ENCODE measurements at places on chromosomes 6 and 20.

- DNase-seq = no peak
These were observed 110.5 kb downstream of the VEGFA start for GRCh38 chr6:43880236-43881137.

DNA sequence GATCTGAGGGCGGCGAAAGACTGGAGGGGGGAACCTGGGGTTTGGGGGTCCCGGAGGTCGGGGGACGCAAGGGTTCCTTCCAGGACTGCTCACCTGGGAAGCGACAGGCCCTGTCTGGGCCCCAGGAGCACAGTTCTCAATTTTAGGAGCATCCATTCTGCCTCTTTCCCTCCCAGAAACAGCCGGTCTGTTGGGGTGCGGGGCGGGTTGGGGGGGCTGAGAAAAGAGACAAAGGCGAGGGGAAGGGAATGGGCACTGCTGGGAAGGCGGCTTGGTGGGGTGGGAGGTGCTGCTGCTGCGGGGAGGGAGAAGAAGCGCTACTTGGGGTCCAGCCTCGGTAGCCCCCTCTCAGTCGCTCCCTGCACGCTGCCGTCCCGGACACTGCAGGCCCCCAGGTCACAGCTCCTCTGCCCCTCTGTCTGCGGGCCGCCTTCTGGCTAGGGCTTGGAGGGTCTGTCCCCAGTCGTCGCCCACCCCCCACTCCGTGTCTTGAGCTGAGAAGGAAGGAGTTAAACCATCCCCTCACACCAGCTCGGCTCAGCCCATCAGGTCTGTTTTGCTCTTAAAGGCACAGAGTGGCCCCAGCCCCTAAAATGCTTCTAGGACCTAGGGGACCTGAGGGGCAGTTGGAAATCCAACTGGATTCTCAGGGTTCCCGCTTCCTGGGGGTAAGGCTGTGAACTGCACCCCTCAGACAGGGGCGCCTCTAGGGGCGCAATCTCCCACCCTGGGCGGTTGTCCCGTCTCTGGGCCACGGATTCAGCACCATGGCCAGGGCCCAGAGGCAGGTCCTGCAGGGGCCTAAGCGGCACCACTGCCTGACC lies 690 bp downstream of the GDAP1L1 start:
- no peak for DNase-seq

DNA sequence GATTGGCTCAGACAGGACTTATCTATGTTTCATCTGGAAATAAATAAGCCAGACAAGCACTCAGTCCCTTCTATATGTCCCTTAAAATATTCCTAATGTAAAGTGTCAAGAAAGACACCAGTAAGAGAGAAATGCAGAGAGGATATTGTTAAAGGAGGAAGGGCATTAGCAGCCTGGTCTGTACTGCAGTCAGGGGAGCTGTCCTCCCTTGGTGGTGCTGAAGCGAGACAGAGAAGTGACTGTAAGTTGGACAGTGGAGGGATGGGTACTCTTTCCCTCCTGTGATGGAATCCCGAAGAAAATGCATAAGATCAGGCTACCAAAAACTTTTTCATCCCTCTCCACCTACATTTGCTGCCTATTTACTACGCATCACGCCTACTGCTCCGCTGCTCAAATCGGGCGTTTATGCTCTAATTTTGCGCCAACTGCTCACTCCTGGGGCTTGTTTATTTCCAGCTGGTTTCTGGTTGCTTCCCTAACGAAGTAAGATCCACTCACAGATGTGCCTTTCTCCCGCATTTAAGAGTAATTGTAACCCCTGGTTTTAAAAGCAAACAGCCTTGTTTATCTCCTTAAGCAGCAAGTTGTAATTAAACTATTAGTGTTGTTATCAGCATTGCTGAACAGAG lies 35.2 kb downstream of the PHACTR1 start:
- no peak for DNase-seq

DNA sequence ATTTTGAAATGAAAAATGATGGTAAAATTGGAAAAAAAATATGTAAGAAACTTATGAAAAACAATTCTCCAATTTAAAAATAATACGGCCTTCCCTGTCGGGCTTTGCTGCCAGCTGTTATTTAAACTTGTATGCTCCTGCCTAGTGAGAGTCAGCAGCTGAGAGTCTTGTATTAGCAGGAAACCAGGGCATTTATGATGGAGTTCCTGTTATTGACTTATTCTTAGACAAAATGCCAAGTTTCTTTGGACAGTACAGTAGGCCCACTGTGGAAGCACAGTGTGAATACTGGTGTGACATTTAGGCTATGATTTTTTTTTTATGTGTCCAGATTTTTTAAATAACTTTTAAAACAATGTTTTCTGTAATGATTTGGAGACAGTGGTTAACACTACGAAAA lies 42.1 kb downstream of the GMDS start:
- no peak for DNase-seq

DNA sequence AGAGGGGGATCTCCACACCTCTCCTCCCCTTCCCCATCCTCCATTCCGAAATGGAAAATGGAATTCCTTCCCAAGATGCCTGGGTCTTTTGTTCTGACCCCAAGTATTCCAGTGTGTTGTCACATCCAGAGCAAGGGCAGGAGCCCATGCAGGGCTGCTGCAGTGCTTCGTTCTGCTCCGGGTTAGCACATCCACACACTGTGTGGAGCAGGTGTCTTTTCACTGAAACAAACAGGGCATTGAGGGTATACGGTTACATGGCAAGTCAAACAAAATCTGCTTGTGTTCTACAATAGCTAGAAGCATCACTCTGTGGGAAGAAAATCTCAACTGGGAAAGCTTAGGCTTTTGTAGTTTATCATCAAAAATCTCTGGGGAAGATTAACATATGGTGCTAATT lies 56.9 kb downstream of the LYRM2 start:
- no peak for DNase-seq

DNA sequence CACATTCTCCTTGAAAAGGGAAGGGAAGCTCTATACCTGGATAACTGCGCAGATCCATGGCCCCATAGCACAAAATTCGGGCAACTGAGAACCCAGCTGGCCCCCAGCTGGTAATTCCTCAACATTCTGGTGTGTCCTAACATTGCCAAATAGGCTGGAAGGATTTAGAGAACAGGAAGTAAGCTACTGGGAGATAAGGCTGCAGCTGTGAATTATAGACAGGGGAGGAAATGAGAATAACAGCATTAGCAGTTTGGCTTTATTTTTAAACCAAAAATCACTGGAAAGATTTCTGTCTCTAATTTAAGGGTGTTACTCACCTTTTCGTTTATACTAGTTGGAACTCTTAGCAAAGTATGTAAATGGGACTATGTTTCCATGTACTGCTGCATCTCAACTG lies 97.2 kb downstream of the TULP4 start:
- no peak for DNase-seq

- no peak for DNase-seq
These were observed 922.1 kb downstream of the TFAP2A start for GRCh38 chr6:9492790-9493189.

DNA sequence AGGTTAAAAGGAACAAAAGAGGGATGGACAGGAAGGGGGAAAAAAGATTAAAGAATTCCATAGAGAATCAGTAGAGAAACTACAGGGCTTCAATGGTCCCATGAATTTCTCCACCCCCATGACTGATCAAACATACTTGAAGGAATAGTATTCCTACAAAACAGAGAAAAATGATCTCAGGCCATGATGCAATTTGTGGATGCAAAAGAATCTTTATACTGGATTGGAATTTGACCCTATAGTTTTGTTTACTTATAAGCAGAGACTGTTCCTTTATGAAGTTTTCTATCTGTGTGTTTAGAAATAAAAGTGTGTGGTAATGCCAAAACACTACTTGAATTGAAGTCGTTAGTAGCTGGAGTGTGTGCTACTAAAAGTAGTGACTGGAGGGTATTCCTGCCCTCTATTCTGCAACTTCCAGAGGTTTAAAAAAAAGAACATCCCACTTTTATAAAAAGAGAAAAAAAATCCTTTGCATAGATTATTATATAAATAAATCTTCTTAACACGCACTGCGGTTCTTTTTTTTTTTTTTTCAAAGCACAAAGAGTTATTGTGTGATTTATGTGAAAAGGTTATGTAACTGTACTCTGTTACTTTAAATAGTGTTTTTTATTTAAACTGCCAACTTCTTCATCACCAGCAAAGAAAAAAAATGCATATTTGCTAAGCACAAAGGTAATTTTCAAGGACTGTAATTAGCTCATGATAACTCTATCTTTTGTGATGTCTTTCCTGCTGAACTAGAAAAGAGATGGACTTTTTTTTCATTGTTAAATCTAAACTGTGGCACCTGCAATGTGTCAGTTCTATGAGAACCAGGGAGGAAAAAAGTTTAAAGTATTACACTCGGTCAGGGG lies 214.5 kb upstream of the CITED2 start:
- DNase-seq = no peak

DNA sequence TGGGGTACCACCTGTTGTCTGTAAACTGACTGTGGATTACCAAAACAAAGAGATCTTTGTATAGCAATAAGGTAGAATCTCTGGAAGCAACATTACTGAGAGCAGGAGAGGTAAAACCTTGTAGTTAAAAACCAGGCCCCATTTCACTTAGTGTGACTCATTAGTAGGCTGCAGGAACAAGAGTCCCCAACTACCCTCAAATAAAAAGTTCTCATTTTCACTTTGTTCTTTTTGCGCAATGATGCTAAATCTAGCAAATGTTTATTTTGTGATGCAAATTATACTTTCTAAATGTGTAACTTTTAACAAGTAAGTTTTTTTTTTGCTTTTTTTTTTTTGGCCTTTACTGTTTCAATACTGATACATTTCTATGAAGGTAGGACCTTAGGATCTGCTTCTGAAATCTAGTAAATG lies 67.1 kb downstream of the ESF1 start:
- DNase-seq = no peak

GRCh38 chr20:46933150-46933549 lies 38.5 kb downstream of the EYA2 start:
- DNase-seq = no peak

DNA sequence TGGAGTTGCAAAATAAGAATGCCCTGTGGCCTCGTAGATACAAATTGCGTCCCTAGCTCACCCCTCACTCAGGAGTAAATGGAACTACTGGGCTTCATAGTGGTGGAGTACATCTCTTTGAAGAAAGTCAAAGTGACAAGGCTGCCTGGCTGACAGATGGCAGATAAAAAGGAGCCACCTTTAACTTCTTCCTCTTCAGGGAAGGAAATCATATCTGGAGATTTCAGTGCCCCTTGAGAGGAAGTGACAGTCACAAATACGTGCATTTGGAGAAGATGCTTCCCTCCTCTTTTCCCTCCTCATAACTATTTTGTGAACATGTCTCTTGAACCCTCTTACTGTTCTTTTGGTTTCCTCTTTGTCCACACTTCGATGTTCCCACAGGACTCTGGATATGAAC lies 43.2 kb downstream of the PPP1R3G start:
- DNase-seq = no peak

DNA sequence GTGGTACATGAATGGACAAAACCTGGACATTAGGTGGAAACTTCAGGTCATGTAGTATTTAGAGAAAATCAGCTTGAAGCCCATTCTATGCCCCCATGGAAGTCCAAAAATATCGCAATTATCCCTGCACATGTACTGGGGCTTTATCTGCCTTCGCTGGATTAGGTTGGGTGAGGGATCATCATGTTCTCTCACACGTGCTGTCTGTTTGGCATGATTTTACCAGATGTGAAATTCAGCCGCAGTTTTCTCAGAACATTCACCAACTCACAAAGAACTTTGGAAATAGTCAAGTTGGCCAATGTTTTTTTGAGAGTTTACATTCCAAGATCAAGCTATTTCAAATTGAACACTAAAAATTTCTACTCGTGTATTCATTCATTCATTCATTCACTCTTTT lies 459.8 kb upstream of the CITED2 start:
- DNase-seq = no peak

DNA sequence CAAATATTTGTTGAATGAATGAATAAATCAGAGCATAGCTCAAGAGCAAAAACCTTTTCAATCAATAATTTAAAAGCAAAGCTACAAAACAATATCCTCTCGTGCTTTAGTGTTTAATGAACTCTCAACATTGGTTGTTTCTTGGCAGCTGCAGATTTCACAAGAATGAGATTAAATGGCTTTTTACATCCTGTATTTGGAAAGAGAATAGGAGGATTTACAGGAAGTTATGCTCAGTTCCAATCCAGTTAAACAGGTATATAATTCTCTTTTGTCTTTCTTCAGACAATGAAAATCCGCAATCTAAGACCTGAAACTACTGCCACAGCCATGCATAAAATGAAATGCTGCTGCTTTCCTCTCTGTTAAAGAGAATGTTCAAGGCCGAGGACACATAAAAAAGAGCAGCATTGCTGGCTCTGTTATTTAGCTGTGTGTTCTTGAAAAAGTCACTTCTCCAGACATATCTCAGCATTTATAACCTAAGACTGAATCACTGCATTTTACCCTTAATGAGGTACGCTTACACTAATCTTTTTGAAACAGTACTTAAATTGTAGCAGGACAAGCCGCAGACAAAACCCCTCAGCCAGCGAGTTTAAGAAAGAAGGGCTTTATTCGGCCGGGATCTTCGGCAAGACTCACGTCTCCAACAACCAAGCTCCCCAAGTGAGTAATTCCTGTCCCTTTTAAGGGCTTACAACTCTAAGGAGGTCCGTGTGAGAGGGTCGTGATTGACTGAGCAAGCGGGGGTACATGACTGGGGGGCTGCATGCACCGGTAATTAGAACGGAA lies 3.6 kb downstream of the C6orf52 start:
- no peak for DNase-seq

DNA sequence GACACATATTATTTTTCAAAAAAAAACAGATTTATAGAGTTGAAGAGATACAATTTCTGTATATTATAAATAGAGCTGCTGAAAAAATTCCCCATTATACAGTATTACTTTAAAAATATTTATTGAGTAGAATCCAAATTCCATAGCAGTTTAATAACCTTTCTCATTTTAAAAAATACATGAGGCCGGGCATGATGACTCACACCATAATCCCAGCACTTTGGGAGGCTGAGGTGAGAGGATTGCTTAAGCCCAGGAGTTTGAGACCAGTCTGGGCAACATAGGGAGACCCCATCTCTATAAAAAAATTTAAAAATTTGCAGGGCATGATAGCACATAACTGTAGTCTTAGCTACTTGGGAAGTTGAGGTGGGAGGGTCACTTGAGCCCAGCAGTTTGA lies 13.0 kb downstream of the ATRN start:
- DNase-seq = no peak

- no peak for DNase-seq
These were observed 511 bp upstream of the SLC35B2 start for GRCh38 chr6:44257753-44258324.

DNA sequence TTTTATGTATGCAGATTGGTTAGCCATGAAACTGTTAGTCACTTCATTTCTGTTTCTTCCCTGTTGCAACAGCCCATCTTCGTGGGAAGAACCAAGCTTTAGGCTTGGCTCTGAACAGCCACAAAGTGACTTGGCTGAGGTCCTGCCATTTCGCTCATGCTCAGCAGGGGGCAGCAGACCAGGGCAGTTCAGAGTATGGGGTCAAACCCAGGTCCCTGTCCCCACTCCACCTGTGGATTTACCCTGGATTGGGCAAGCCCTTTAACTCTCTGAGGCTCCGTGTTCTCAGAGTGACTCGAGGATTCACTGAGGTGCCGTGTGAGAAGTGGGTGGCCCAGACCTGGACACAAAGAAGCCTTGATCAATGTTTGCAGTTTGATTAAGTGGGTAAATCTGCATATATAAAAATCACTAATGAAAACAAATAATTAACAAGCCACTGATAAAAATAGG lies 19.8 kb upstream of the MAP1LC3A start:
- DNase-seq = peak; percentile 35

Data from stimulated activated CD4-positive, alpha-beta T cell treated with anti-CD3 and anti-CD28 coated beads, Interleukin-15, amount 100 ng/mL, for 1 hour (primary cell).